ENCODE measurements at places on chromosomes 1 and 21. TPM values are rescaled to one million over a fixed set of nuclear protein-coding genes. Genes with fewer than 3 reads are reported as not detected.
A peak's percentile ranks its signal among the peaks of the same experiment; 100 is the strongest.

DNA sequence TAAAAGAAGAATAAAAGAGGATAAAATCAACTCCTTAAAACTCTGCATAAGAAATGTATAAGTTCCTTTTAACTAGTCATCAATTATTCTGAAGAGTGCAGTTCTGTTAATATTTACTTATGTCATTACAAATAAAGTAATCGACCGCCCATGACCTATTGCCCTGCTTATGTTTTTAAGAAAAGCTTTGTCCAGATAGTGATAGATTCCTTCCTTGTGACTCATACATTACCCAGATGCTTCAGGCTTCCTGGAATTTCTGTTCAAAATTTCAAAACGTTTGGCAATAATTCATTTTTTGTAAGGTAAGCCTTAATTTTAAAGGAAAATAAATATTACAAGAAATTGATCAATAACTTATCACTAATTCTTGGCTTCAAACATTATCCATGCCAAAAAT, 918.2 kb upstream of the ADGRL2 start:
- no peak for DNase-seq

DNA sequence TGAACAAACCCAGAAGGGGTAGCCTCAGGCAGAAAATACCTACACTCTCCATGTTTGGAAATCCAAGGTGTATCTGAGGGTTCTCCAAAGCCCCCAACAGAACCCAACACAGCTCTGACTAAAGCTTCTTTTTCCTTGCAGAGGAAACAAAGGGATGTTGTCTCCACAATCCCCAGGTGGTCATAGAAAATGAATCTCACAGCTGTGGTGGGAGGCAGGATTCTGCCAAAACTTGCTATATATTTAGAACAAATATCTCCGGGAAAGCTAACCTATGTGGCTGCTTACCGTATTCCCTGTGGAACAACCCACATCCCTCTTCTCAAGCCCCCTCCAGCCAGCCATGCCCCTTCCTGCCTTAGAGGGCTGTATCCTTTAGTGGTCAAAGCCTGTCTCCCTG, 406.1 kb downstream of the PRDM2 start:
- peak; percentile 5 for DNase-seq

- no peak for DNase-seq
Observed at GRCh38 chr1:110921953-110922352, 41.8 kb downstream of the LRIF1 start.

GRCh38 chr1:56773341-56774066, 45.7 kb downstream of the FYB2 start:
- no peak for DNase-seq

DNA sequence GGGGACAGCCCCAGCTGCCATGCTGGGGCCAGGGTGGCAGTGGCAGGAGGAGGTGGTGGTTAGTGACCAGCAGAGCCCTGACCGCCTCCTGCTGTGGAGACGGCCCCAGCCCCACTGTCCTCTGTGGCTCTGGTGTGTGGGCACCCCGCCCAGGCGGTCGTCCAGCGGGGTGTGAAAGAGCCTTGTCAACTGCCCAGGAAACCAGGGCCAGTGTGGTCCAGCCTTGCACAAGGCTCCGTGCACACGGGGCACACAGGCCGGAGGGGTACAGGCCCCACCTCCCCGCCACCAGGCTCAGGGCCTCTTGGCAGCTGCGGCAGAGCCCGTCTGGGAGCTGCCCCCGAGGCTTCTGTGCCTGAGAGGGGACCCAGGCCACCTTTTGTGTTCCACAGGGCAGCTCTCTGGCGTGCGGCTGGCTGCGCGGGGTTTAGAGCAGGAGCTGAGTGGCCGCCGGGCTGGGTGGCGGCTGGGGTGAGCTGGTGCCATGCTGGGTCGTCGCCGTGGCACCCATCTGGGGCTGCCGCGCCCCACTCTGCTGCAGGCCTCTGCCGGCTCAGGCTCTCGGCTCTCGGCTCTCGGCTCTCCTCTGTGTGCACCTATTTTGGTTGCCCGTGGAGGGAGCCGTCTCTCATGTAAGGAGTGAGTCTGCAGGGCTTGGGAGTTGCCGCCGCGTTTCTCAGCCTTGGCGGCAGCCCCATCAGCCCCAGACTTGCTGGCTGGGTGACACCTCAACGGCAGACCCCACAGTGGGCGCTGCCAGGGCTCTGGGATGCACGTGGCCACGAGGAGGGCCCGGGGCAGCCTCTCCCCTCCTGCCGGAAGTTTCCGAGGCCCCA, 36.1 kb downstream of the SLX9 start:
- DNase-seq = no peak

GRCh38 chr1:88462488-88463261, 221.4 kb upstream of the PKN2 start:
- peak; percentile 60 for DNase-seq

The ACTL8 gene
- 0.26 TPM for total RNA-seq

The DPT gene
- total RNA-seq = not detected

The COL11A1 gene
- total RNA-seq = 7.0 TPM

The AGBL4 gene
- not detected for total RNA-seq

The LYPD8 gene
- total RNA-seq = not detected

The HSPA13 gene
- total RNA-seq = 32.6 TPM
